Fibroblast of villous mesenchyme (primary cell): ENCODE measurements at places on chromosomes 6 and 20.

DNA sequence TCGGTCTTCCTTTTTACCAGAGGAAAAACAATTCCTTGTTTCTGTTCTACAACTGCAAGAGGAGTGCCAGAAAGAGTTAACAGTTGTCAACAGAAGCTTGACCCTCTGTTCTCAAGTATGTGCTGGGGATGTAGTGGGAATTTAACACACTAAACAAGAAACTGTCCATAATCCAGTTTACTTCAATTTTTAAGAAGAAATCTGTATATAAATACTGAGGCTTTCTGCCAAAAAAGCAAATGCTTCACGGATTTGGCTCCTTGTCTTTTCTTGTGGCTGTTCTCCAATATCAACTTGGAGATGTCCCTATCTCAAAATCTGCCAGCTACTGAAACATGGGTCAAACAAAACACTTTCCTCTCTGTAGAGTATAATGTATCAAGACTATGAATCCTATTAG lies 26.8 kb downstream of the REV3L start:
- peak; percentile 29 for DNase-seq

- DNase-seq: no peak
Measured at GRCh38 chr6:105936972-105937371, 149.2 kb upstream of the PRDM1 start.

- no peak for DNase-seq
Measured at GRCh38 chr6:135257631-135258405, 76.7 kb downstream of the MYB start.

DNA sequence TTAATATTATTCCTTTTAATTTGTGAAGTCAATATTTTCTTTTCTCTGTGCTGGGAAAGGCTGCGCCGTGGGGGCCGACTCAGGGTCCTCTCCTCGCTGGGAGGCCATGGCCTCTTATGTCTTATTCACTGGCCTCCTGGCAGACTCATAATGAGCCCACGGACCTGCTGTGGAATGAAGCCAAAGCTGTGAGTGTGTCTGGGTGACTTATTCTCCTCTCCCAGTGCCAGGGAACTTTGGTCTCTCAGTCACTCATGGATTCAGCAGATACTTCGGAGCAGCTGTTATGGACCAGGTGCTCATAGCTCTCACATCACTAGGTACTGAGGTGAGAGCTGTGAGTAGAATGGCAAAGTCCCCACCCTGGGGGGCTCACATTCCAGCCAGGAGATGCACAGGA lies 297.6 kb downstream of the CDH26 start:
- DNase-seq: no peak

DNA sequence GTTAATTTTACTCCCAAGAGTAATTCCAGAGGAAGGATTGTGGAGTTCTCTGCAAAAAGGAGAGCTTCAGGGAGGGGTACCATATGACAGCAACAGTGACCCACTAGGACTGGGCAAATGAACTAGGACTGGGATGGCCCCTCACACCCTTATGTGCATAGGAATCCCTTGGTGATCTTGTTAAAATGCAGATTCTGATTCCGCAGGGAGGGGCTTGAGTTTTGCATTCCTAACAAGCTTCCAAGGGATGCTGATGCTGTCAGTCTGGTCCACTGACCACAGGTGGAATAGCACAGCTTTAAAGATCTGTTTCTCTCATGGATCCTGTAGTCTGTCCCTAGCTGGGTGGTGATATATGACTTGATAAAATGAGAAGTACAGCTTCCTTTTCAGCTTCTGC lies 6.3 kb upstream of the FOXA2 start:
- DNase-seq: no peak

DNA sequence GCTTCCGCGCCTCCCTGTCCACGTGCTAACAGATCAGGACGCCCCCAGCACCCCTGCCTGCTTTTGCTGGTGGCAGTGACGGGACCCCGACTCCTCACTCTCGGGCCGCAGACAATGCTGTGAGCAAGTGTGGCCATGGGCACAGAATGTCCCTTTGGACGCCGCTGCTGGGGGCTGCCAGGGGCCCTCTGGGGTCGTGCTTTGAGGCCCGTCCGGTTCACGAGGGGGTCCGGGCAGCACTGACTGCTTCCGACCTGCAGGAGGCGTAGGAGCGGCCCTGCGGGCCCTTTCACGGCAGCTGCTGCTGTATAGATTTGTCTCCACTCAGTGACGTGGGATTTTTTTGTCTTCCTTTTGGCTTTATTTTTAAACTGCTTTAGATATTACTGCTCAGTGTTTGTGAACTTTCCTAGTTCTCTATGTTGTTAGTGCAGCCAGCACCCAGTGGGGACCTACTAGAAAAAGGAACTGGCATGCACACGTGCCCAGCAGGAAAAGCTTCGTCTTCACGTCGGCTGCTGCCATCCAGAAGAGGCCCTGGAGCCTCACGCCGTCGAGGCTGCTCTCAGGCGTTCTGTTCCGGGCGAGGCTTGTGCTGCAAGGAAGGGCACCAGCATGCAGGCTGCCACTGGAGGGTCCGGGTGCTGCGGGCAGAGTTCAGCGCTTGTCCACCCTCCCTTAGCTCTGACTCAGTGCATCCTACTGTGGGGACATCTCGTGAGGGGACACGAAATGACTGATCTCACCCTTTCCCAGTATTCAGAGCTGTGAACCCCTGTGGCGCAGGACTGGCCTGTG lies 21.7 kb downstream of the UCKL1 start:
- no peak for DNase-seq

DNA sequence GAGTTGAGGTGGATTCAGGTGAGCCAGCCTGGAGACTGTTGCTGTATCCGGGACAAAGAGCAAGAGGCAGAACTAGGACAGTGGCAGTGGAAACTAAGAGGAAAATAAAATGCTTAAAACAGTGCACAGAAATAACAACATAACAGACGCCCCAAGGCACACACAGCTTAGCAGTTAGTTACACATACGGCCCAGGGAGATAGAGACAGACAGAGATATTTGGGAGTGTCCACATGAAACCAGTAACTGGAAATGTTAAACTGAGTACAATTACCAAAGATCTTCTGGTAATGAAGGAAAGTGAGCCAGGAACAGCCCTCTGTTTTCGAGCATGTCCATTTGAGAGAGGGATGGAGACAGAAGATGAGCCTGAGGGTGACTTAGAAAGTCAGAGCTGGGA lies 237.5 kb upstream of the QKI start:
- no peak for DNase-seq

DNA sequence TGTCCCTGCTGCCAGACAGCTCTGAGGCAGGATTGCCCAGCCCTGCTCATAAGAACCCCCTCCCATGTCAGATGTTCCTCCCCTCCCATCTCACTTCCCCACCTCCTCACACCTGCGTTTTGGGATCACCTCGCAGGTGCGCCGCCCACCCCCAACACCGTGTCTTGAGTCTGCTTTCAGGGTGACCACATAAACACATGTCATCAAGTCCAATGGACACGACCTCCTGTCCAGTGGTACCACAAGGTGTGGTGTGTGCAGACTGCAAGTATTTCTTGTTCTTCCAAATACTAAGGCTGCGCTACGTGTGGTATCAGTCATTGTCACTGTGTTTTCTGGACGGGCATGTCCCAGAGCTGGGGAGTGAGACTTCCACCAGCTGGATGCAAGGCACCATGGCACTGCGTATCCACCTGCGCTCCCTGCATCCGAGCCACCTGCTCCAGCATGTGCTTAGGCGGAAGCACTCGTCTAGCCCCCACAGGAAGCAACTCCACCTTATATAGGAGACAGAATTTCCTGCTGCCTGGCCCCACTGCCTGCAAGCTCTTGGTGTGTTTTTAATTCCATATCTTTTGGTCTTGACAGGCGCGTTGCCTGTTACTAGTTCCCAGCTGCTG lies 119.7 kb upstream of the NXT1 start:
- DNase-seq: no peak

DNA sequence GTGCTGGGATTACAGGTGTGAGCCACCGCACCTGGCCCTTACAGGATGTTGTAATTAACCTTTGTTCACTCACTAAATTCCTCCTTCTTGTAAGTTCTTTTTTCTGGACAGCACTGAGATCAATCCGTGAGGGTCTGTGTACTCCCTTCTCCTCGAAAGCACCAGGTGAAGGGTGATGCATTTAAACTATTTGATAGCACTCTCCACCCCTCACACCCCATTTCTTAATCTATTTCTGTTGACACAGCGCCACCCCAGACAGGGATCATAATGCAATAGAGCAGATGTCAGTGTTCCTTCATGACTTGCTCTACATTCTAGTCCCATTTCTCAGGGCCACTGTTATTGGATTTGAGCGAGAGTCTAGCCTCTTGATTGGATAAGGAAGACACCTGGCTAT lies 46.3 kb downstream of the PPP1R14C start:
- DNase-seq: no peak

GRCh38 chr6:53280207-53280606 lies 68.5 kb downstream of the ELOVL5 start:
- no peak for DNase-seq

- no peak for DNase-seq
Measured at GRCh38 chr6:5175635-5176034, 85.1 kb downstream of the LYRM4 start.

DNA sequence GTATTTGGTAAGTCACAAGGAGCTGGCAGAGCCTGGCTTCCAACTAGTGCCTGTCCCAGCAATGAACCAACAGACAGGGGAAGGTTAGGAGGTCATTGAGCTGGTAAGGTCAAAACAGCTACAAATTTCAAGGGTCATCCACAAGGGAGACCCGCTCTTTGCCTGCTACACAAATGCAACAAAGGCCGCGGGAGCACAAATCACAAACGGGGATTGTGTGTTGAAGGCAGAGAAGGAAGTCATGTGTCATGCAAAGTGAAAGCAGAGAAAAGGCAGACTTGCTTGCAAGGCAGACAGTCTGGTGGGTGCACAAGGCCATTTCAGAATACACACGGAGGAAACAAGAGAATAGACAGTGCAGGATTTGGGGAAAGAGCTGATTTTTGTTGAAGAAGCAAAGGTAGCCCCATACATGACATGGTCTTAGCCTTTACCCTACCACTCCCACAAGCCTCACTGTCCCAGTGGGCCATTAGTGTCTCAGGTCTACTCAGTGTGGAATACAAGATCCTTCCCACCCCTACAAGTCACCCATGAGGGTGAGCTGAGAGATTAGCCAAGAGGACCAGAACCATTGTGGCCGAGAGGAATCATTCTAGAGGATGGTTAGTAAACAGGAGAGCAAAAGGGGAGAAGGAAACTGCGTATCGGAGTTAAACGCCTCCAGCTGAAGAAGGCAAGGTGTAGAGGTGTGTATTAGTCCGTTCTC lies 18.1 kb upstream of the SAMHD1 start:
- DNase-seq: no peak

DNA sequence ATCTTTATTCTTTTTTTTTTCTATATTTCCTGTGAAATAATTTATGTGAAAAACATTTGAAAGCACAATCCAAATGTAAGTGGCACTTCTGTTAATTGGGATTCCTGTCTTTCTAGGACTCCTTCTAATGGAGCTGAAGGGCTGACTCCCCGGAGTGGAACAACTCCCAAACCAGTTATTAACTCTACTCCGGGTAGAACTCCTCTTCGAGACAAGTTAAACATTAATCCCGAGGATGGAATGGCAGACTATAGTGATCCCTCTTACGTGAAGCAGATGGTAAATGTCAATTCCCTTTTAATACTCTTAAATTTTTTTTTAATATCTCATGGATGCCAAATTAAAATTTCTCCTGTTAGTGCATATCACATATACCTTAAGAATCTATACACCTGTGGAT lies 35.0 kb downstream of the CDC5L start:
- DNase-seq: no peak

DNA sequence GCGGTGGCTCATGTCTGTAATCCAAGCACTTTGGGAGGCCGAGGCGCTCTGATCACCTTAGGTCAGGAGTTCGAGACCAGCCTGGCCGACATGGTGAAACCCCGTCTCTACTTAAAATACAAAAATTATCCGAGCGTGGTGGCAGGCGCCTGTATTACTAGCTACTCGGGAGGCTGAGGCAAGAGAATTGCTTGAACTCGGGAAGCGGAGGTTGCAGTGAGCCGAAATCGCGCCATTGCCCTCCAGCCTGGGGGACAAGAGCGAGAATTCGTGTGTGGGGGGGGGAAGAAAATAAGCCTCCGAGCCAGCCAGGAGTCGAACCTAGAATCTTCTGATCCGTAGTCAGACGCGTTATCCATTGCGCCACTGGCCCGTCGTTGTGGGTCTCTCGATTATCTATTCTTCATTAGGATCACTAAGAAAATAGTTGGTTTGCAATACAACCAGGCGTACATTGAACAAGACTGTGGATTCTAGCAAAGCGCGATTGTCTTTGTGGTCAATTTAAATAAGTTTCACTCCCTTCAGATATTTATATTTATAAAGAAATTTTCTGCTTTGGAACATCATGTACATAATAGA lies 33.9 kb upstream of the PRSS16 start:
- DNase-seq: no peak

- DNase-seq: no peak
Measured at GRCh38 chr6:1201547-1202200, 110.2 kb upstream of the FOXQ1 start.

DNA sequence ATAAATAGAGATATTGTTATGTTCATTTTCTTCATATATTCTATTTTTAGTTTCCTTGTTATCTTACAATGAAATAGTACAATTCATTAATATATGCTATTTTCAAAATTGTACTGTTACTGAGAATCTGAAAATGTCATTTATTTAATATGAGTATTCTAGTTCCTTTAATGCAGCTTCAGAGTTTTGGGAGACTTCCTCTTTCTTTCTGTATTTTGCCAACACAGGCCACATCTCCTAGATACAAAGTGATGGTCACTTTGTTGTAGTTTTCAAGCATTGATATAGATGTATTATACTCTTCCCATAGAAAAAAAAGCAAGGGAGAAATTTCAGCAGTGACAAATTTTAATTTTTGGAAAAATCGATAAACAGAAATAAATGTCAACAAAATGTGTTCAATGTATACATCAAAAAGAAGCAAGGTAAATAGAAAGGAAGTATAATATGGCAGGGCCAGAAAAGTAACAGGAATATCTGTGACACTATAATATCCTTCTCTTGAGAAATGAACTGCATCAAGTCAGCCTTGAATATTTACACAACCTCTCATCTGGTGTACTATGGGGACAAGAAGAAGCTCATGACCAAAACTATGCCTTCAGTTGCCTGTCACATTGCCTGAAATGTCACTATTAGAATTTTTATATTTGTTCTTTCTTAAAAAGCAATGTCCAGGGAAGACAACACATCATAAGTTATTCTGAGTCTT lies 396.0 kb downstream of the TBC1D32 start:
- DNase-seq: no peak

GRCh38 chr6:26304797-26305640 lies 60.0 kb upstream of the BTN3A2 start:
- peak; percentile 96 for DNase-seq

DNA sequence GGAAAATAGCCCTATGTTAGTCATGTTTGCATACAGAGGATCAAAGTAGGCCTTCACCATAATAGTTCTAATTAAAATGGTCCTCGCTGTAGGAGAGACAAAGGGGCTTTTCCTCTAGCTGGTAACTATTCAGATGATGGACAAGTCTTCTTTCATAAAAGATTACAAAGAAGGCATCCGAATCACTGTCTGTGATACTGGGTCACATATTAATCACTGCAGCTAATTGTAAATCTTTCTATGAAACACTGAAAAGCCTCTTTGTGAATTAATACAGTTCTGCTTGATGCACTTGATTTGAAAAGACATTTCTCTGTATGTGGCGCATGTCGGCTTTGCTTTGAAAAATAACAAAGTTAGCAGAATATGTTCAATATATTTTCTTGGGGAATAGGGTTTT lies 520.8 kb downstream of the KIF16B start:
- no peak for DNase-seq
